Activated CD4-positive, alpha-beta memory T cell treated with anti-CD3 and anti-CD28 coated beads for 36 hours (primary cell): ENCODE measurements at places on chromosomes 7 and 10.

DNA sequence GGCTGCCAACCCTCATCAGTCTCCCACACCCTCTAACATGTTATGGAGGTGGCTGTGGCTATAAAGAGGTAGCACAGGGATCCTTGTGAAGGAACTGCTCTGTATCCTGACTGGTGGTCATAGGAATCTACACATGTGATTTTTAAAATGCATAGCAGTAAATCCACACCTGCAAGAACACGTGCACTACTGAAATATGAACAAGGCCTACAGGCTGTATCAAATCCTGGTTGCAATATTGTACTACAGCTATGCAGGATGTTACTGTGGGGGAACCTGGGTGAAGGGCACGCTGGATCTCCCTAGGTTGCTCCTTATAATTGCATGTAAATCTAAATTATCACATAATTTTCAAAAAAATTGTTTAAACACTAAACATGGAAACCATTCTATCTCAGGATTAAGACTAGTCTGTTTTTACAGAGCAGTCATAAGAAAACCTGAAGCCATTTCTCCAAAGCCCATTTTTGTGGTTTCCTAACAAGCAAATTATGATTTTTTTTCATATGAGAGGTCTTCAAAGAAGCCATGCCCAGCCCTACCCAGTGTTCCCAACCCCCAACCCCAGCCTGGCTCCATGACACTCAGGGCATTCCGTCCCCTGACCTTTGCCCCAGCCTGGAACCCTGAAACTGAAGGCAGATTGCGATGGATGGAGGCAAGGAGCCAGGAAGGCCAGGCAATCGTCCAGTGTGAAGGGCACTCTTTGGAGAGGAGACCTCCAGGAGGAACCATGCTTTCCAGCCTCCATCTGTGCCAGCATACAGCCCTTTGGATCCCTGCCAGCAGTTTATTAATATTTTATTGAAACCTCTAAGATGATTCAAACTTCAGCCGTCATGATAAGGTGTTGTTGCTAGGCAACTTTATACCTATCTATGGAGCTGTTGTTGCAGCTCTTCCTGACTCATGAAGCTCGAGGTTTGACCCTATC, 161.0 kb downstream of the GRID1 start:
- DNase-seq, result no peak

DNA sequence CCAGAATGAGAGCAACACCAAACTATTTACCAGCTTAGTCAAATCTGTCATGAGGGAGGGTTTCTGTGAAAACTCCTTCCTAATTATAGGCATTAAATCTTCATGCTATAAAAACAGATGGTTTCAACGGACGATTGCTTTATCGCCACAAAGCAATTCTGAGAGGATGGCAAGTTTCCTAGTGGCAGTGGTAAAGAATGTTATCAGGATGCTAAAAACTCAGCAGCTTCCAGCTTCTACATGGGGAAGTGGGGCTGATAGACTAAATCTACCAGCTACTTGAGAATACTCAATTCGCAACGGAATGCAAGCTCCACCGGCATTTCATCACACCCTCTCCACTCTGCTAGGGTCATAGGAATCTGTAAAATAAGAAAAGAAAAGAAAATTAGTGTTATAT, 41.8 kb downstream of the JCAD start:
- DNase-seq, result no peak

GRCh38 chr10:99621454-99622251, 1.4 kb upstream of the SLC25A28 start:
- DNase-seq, result no peak

DNA sequence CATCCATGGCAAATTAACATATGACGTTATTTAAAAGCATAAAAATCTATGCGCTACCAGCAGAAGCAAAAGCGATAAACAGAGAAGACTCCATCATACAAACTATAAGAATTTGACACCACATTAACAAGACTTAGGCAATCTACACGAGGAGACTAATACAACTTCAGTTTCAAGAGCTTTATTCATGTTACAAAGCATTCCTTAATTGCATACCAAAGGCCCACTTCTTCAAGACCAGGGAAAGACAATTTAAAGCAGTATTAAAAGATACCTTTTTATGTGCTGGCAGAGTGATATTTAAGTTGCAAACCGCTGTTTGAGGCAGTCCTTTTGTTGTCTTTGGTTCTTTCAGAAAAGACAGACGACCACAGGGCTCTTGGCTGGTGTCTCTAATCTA, 176.0 kb upstream of the CCDC6 start:
- no peak for DNase-seq

DNA sequence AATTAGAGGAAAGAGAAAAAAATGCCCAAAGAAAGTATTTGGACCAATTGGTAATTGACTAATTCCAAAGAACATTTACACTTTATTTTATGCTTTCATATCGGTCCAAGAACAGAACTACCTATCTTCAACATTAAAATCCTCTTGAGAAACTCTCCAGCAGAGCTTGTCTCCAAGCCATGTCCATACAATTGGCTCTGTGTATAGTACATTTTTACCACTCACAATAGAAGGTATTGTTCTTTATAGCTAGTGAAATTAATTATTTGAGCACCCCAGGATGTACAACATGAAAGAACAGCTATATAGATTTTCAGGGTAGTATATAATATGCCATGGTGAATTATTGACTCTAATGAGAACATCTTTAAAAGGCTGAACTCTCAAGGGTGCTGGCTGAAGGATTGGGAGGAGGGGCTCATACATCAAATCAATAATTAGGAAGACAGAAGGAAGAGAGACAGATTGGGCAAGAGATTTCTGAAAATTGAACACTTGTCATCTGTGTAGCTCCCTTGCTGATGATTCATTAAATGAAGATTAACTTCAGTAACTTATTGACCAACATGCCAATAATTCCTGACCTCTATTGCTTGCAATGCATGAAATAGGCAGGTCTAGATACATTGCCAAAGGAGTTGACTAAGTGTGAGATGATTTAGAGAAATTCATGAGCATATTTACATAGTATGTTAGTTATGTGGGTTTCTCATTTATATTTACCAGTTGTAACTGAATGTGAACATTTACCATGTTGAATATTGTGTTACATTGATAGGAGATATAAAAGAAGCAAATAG, 249.7 kb downstream of the MTERF1 start:
- DNase-seq, result no peak

DNA sequence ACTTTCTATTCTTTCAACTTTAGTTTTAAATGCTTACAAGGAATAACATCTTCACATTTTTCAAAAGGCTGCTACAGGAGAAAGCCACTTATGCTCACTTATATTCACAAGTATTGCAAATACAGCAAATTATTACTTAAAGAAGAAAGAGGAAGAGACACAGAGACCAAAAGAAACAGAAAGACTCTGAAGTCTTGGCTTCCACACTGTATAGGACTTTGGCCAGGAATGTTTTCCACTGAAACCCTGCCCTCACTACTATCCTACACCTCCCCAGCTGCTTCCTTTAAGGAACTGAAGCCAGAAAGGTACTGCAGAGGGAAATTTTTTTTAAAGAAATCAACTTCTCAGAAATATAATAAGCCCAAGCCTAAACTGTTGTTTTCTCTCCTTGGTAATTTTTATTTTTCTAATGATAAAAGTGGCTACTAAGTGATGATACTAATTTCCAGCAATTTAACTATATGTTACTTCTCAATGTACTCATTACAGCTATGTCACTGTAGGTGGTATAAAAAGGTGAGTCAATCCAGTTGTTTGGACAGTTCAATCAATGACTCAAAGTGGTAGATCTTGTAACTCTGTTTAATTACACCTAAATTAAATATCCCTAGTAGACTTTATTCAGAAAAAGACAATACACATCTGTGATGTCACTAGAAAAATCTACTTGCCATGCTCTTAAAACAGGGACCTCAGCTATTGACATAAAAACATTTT, 231.6 kb downstream of the GRM8 start:
- no peak for DNase-seq

DNA sequence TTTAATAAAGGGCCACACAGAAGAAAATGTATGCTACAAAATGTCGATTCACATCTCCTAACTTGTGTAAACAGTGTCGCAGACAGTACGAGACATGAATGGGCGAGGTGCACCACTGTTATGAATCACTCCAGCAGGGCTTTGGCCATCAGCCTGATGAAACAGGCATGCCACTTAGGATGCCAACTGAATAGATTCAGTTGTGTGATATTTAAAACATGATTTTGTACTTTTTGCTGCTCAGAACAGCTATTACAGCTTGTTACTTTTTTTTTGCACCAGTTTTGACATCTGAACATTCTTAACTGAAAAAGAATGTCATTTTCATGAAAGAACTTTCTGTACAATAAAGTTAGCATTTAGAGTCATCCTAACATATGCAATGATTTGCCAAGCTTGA, 138.1 kb downstream of the VTI1A start:
- DNase-seq, result no peak

DNA sequence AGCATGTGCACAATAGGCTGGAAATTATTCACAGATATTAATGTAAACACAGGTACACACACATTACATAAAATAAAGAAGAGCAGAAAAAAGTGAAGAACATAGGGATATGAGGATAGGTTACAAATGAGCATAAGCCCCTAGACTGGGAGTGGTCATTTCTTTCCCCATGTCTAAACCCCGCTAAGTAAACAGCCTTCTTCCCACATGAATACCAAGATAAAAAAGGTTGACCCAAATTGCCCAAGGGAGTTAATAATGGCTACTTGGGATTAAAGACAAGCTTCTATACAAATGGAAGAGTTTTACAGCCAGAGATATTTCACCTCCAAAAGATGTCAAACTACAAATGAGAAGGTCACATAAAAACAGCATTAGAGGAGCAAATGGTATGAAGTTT, 527.1 kb upstream of the CELF2 start:
- no peak for DNase-seq

DNA sequence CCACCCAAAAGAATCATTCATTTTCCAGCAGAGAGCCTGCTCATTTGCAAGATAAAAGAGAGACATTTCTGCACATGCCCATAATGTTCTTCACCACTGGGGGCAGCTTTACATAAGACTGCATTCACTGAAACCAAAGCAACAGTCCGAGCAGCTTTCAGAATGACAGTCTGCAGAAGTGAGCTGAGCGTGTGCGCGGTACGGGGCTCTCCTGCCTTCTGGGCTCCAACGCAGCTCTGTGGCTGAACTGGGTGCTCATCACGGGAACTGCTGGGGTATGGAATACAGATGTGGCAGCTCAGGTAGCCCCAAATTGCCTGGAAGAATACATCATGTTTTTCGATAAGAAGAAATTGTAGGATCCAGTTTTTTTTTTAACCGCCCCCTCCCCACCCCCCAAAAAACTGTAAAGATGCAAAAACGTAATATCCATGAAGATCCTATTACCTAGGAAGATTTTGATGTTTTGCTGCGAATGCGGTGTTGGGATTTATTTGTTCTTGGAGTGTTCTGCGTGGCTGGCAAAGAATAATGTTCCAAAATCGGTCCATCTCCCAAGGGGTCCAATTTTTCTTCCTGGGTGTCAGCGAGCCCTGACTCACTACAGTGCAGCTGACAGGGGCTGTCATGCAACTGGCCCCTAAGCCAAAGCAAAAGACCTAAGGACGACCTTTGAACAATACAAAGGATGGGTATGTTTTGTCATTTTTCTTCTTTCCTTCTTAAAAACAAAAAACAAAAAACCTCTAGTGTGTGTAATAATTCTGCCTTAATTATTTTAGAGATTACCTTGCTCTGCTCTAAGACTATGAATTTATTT, at the start of gene LRRTM3:
Gene LRRTM3, plus strand, starts transcription at position 141 of the 820 bp plus-strand sequence.
- peak; percentile 38 for DNase-seq
